Tibial artery (tissue), 4 donors: ENCODE measurements at places on chromosomes 1 and 21.
A peak's percentile ranks its signal among the peaks of the same experiment; 100 is the strongest.

DNA sequence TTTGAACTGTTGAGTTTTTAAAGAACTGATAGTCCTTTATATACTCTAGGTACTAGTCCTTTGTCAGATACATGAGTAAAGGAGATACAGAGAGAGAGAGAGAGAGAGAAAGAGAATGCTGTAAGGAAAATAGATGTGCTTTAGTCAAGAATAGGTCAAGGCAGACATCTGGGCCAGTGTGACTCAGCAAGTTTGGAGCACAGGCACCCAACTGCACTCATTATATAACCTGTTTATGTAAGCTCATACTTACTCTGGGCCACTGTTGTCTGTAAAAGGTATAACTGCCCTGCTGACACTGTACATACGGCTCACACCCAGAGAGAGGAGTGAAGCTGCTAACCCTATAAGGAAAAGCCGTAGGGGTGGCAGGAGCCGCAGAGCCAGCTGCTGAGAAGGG is 32.2 kb upstream of the AKT3 start:
- no peak for DNase-seq

DNA sequence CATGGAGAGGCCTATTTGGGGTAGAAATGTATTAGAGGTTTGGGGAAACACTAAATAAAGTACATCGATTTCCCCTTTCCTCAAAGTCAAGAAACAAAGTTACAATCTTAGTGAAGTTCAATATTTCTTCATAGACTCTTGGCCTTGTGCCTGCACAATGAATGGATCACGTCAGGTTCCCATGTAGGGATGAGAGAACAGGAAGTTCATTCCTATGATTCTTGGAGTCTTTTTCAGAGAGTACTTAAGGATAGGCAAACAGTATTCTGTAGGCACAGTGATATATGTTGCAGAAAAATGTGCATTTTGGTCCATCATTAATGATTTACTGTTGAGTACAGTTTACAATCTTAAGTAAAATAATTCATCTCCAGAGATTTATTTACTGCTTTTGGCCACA is 275.5 kb downstream of the RGS7 start:
- no peak for DNase-seq

GRCh38 chr1:84668185-84668584 is 22.1 kb downstream of the SSX2IP start:
- DNase-seq = no peak

DNA sequence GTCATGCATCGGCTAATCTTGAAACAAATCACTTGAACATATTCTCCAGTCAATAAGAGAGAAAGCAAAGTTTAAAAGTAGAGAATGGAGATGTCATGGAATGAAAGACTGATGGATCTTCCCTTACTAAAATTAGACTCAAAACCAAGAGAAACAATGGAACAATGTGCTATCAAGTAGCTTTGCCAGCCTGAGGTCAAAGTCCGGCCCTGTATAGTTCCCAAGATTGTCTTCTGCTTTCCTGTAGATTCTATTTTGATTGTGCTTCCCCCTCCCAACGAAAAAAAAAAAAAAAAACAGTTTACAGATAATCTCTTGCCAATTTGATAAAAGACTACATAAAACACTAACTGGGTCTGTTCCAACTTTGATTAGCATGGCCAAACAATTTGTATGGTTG is 40.8 kb upstream of the KIRREL1 start:
- no peak for DNase-seq

GRCh38 chr1:9110669-9111356 is 18.1 kb downstream of the GPR157 start:
- peak; percentile 88 for DNase-seq

GRCh38 chr21:26469789-26470188 is 103.3 kb downstream of the CYYR1 start:
- peak; percentile 51 for DNase-seq

GRCh38 chr1:187943606-187944403 is 1115.1 kb downstream of the PLA2G4A start:
- DNase-seq = no peak

- DNase-seq = no peak
Measured at GRCh38 chr1:59045137-59045536, 251.8 kb upstream of the FGGY start.
